ENCODE measurements at places on chromosomes 3 and 15.
A peak's percentile ranks its signal among the peaks of the same experiment; 100 is the strongest.

GRCh38 chr15:98069256-98069655 is 108.8 kb downstream of the ARRDC4 start:
- DNase-seq = no peak

GRCh38 chr15:62109982-62110851 is 43.4 kb downstream of the C2CD4A start:
- peak; percentile 83 for DNase-seq

DNA sequence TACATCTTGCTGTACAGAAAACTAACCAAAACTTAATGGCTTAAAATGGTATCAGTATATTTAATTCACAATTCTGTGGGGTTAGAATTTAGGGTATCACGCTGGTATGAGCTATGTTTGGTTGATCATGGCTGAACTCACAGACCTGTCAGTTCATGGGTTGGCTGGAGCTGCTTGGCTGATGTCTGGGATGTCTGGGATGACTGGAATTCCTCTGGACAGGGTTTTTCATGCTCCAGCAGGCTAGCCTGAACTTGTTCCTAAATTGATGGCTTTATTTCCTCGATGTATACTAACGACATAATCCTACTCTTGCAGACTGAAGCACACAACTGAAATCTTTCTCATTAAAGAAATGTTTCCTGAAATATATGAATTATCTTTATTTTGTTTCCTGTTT is 338.9 kb upstream of the GBE1 start:
- DNase-seq = no peak

DNA sequence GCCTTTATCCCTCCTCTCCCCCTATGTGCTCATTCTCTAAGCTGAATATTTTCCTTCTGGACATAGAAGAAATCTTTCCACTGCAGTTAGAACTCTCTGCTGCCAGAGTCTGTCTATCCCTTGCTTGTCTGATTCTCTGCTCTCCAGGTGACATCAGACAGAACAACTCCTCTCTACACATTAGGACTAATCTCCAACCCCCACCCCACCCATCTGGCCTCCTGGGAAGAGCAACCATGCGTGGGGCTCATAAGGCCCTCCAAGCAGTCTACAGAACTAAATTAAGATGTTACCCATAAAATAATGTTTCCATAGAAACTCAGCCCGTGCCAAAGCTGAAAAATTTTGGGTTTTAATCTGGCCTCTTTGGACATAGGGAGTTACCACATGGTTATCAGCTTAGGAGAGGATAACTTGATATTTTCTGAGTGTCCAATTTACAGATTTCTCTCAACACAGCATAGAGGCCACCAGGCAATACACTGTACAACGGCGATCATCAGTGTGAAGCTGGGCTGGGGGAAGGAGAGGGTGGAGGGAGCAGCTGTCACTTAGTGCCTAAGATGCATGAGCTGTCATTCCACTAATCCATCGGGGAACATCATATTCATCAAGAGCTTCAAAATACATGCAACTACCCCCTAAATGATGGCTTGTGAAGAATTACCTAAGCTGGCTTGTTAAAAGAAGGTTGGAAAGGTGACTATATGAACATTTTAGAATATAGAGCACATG is 199.4 kb downstream of the CLSTN2 start:
- no peak for DNase-seq

GRCh38 chr3:170621256-170621655 is 35.4 kb upstream of the SLC7A14 start:
- no peak for DNase-seq

DNA sequence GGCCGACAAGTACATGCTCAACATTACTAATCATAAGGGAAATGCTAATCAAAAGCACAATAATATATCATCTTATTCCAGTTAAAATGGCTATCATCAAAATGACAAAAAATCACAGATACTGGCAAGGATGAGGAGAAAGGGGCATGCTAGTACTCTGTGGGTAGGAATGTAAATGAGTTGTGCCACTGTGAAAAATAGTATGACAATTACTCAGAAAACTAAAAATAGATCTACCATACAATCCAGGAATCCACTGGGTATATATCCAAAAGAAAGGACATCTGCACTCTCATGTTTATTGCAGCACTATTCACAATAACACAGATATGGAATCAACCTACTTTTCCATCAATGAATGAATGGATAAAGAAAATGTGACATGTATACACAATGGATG is 1256.5 kb downstream of the SI start:
- DNase-seq = no peak

DNA sequence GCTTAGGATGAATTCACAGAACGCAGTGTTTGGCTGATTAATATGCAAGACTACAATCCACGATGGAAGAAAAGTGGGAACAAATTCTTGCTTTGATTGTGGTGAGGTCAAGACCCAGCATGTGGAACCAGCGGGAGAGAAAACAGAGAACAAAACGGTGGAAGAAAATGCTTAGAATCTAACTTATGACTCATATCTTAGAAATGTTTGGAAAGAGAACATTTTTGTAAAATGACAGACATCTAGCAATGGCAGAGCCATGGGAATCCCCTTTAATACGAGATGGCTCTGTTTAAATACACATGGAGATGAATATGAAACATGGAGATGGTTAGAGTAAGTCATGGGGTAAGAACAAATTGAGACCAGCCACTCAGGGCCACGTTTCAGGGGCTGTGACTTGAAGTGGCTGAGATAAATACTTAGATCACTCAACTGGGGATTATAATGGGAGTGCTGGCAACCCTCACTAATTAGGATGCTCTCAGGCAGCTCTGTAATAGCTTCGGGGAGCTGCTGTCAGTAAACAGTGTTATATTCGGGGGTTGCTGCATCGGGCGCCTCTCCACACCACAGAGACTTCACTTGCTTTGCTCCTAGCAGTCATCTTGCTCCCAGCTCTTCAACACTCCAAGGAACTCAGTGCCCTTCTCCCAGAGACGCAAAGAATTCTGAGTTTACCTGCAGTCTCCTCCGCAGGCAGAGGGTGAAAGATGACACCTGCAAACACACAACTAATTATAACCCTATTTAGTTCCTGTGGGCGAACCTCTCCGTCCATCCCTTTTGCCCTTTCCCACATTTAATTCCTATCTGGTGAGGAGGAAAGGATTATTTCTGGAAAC is 68.0 kb upstream of the ONECUT1 start:
- no peak for DNase-seq
